ENCODE measurements at places on chromosomes 2 and 18. TPM values are rescaled to one million over a fixed set of nuclear protein-coding genes. Genes with fewer than 3 reads are reported as not detected.

GRCh38 chr2:96158554-96158940 is 13.3 kb upstream of the DUSP2 start:
- no peaks in the 10 kb centered on the region for H3K4me1 ChIP-seq
- no peak for DNase-seq
- H3K27me3 ChIP-seq, result peaks cover 4% of the 10 kb centered on the region
- H3K36me3 ChIP-seq, result no peaks in the 10 kb centered on the region
- H3K27ac ChIP-seq, result no peak overlapping the region

DNA sequence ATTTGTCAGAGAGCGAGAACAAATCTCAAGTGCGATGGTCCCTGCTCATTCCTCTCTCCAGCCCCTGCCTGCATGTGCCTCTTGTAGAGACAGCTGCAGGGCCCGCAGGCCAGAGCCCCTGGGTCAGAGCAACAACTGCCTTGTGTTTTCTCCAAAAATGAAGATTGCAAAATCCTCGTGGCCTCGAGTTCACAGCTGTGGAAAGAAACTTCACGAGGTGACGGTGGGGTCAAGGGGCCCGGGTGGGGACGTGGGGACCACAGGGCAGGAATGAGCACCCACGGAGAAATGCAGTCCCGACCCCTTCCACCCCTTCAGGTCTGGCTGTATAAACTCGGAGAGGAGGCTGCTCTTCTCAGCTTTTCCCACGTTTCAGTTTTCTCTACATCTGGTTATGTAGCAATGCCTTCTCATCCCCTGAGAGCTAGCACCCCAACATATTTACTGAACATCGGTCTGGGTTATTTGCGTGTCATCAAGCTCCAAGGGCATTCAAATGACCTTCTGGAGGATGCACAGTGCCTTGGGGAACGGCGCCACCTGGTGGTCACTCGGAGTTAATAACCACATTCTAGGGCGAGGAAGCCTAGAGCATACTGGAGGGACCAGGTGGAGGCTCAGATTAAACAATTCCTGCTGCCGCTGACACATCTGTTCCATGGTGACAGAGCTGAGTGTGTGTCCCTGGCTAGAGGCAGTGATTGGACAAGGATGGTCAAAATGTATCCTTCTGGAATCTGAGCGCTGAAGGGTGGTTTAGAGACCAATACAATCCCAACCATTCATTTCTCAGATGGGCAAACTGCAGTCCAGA is 91.4 kb upstream of the CYRIA start:
- no peaks in the 10 kb centered on the region for H3K36me3 ChIP-seq
- peak; percentile 54 for DNase-seq
- no peak overlapping the region for H3K4me3 ChIP-seq
- no peaks in the 10 kb centered on the region for H3K27me3 ChIP-seq
- H3K4me1 ChIP-seq, result no peaks in the 10 kb centered on the region

Gene SLC30A3
- not detected for total RNA-seq

DNA sequence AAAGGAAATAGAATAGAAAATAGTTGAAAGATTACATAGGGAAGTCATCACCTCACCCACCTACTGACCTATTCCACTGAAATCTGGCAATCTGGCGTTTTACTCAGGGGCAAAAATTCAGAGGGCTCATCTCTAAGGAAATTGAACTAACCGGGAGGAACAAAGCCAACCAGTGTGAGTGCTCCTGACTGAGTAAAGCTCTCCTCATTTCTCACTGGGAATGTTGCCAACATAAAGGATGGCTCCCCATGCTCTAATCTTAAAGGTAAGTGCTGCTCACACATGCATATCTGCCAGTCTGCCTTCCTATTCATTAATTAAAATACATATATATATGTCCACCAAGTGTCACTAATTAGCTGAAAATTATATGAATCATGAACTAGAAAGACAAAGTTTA is 13.5 kb upstream of the DOK6 start:
- H3K36me3 ChIP-seq, result no peaks in the 10 kb centered on the region
- no peaks in the 10 kb centered on the region for H3K27me3 ChIP-seq
- H3K4me1 ChIP-seq, result no peaks in the 10 kb centered on the region
- no peak overlapping the region for H3K4me3 ChIP-seq

Gene FASTKD2
- 57.8 TPM for total RNA-seq

DNA sequence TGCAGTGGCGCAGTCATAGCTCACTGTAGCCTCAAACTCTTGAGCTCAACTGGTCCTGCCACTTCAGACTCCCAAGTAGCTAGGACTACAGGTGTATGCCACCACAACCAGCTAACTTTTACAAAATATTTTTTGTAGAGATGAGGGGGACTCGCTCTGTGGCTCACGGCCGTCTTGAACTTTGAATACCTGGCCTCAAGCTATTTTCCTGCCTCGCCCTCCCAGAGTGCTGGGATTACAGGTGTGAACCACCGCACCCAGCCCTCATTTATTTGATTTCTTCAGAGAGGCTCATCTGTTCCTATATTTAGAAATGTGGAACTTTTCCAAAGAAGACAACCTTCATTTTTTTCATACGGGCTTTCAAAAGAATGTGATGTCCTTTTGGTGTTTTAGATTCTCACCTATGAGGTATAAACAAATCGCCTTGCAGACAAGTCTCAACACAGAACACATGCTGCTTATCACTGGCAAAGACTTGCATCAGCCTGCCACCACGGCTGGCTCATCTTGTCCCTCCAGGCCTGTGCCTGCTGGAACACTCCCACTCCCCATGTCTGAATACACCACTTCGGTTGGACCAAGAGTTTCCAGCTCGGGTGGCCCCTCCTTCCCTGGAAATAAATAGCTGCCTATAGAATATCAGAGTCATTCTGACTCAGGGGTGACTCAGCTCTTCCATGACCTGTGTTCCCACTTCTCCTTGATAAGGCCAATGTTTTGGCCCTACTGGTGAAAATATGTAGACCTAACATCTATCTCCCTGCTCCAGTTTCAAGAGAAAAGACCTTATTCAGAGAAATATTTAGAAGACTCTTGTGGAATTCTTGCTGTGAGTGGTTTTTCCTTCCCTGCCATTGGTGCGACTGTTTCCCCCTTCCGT is 202.6 kb downstream of the TGIF1 start:
- no peaks in the 10 kb centered on the region for H3K27me3 ChIP-seq
- DNase-seq, result no peak
- H3K4me1 ChIP-seq, result no peaks in the 10 kb centered on the region
- H3K36me3 ChIP-seq, result no peaks in the 10 kb centered on the region

DNA sequence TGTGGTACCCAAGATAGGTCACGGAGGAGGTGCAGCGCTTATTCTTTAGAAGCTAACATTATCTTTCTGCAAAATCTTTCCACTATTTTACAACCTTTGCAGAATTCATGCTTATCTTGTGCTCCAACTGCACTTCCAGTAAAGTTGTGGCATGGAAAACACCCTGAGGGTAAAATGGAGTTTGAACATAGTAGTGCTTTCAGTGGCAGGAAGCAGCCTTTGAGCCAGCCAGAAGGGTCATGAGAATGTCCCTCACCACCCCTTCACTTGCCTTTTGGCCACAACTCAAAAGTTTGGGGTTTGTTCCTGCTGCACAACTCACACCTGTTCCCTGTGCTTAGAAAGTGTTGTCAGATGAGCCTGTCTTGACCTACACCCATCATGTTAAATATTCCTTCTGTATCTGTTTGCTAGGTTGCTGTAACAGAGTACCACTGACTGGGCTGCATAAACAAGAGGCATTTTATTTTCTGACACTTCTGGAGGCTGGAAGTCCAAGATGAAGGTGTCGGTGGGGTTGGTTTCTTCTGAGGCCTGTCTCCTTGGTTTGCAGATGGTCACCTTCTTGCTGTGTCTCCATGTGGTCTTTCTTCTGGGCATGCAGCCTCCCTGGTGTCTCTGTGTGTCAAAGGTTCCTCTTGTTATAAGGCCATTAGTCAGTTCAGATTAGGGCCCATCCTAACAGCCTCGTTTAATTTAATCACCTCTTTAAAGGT is 194.1 kb downstream of the SMAD7 start:
- no peak overlapping the region for H3K4me3 ChIP-seq
- H3K27me3 ChIP-seq, result no peaks in the 10 kb centered on the region
- no peaks in the 10 kb centered on the region for H3K36me3 ChIP-seq
- H3K27ac ChIP-seq, result no peak overlapping the region
- DNase-seq, result no peak
- peaks cover 12% of the 10 kb centered on the region for H3K4me1 ChIP-seq

DNA sequence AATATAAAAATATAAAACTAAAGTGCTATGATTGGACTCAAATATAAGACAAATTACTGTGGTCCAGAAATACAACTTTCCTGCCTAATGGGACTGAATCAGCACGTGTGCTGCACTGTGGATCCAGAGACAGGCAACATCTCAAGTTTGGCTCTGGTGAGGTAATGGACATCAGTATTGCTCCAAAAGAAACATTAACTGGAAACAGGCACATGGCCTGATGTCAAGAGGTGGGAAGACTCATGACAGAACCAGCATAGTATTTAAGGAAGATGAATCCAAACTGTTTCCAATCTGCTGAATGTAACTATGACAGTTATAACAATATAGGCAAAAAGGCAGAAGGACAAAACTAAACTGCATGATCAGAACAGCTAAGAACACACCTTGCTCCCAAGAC is 354.6 kb downstream of the FSIP2 start:
- no peak overlapping the region for H3K4me3 ChIP-seq
- H3K27ac ChIP-seq, result no peak overlapping the region
- no peak for DNase-seq
- no peaks in the 10 kb centered on the region for H3K27me3 ChIP-seq
- H3K4me1 ChIP-seq, result no peaks in the 10 kb centered on the region
- no peaks in the 10 kb centered on the region for H3K36me3 ChIP-seq

Gene PSD4
- total RNA-seq, result 1.2 TPM

DNA sequence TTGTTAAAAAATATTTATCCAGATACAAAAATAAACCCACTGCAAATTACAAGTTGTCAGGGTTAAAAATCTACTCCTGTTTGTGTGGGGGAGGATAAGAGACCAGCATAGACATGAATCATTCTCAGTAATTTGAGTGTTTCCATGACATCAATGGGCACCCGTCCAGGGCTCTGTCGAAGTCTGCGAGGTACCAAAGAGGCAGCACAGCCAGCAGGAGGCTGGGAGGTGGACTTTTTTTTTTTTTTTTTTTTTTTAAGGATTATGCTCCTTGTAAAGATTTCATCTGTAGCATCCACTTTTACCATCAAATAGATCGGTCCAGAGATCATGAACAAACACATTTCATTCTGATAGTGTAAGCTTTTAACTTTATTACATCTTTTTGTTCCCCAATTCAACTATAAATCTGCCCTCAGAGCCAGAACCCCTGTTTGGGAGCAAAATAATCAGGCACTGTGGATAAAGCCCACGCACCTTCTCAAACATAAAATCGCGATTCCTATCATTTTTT is 182.0 kb downstream of the TCF4 start:
- H3K4me3 ChIP-seq, result peak overlapping the region; percentile 58
- no peaks in the 10 kb centered on the region for H3K27me3 ChIP-seq
- H3K27ac ChIP-seq, result peak overlapping the region; percentile 81
- peak; percentile 92 for DNase-seq
- H3K4me1 ChIP-seq, result peaks cover 47% of the 10 kb centered on the region

Gene SP140
- total RNA-seq, result 0.46 TPM

DNA sequence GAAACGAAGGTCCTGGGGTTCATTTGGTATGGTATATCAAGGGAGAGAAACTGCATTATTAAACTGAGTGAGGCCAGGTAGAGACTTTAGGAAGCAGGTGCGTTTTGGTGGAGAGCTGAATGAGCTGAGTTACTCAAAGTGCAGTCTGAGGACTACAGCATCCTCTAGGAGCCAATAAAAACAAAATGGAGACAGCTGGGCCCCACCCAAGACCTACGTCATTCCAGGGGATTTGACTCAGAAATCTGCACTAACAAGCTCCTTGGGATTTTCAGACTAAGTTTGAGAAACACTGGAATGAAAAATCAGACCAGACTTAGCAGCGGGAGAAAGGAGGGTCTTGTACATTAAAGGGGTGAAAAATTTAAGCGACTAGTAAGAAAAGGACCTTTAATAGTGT is 131.5 kb downstream of the UXS1 start:
- DNase-seq, result no peak
- H3K27ac ChIP-seq, result no peak overlapping the region
- H3K4me1 ChIP-seq, result peaks cover 8% of the 10 kb centered on the region
- no peaks in the 10 kb centered on the region for H3K27me3 ChIP-seq
- H3K36me3 ChIP-seq, result no peaks in the 10 kb centered on the region

GRCh38 chr2:19550750-19551149 is 192.3 kb upstream of the OSR1 start:
- DNase-seq, result no peak
- no peaks in the 10 kb centered on the region for H3K27me3 ChIP-seq
- no peak overlapping the region for H3K27ac ChIP-seq
- no peak overlapping the region for H3K4me3 ChIP-seq

Gene SKOR2
- not detected for total RNA-seq

GRCh38 chr2:5359397-5359796 is 332.8 kb upstream of the SOX11 start:
- DNase-seq, result no peak
- H3K27me3 ChIP-seq, result no peaks in the 10 kb centered on the region
- H3K27ac ChIP-seq, result no peak overlapping the region

GRCh38 chr18:14941256-14941655 is 193.3 kb downstream of the ANKRD30B start:
- no peaks in the 10 kb centered on the region for H3K36me3 ChIP-seq
- no peaks in the 10 kb centered on the region for H3K4me1 ChIP-seq
- no peak overlapping the region for H3K27ac ChIP-seq

DNA sequence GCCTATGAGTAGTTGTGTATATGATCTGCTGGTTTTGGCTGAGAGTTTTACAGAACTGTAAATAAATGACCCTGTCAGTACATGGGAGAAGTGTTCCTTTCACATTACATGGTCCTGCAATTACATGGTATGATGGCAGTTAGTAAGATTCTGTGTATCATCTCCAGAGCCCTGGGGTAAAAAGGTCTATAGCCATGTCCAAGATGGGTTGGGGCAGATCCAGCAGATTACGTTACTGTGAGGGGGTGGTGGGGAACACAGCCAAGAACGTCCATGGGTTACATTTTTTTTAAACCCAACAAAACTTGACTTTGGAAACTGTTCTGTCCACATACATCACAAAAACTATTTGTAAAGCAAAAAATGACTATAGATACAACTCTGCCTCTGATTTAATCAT is 64.2 kb upstream of the LMAN1 start:
- no peaks in the 10 kb centered on the region for H3K4me1 ChIP-seq
- H3K27me3 ChIP-seq, result peaks cover 3% of the 10 kb centered on the region
- DNase-seq, result no peak
- H3K27ac ChIP-seq, result no peak overlapping the region

Measured in gastrocnemius medialis (tissue), 4 donors.